Hindlimb muscle (tissue), 1 donor: ENCODE measurements at places on chromosomes 7 and 10.

GRCh38 chr7:50068850-50069551 is 24.0 kb downstream of the ZPBP start:
- DNase-seq: peak; percentile 43

DNA sequence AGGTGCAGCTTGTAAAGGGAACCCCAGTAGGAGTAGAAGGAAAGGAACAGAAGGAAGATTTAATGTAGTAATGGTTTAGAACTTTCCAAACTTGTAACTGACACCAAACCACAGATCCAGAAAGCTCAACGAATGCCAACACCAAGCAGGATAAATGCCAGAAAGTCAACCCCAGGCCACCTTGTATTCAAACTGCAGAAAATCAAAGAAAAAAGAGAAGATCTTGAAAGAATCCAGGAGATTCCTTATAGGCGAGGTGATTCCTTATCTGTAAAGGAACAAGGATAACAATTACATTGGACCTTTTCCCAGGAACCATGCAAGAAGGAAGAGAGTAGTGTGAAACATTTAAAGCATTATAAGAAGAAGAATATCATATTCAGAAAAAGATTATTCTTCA is 93.6 kb downstream of the NKX6-2 start:
- DNase-seq: no peak

GRCh38 chr10:132293201-132293812 is 14.4 kb downstream of the STK32C start:
- DNase-seq: no peak

DNA sequence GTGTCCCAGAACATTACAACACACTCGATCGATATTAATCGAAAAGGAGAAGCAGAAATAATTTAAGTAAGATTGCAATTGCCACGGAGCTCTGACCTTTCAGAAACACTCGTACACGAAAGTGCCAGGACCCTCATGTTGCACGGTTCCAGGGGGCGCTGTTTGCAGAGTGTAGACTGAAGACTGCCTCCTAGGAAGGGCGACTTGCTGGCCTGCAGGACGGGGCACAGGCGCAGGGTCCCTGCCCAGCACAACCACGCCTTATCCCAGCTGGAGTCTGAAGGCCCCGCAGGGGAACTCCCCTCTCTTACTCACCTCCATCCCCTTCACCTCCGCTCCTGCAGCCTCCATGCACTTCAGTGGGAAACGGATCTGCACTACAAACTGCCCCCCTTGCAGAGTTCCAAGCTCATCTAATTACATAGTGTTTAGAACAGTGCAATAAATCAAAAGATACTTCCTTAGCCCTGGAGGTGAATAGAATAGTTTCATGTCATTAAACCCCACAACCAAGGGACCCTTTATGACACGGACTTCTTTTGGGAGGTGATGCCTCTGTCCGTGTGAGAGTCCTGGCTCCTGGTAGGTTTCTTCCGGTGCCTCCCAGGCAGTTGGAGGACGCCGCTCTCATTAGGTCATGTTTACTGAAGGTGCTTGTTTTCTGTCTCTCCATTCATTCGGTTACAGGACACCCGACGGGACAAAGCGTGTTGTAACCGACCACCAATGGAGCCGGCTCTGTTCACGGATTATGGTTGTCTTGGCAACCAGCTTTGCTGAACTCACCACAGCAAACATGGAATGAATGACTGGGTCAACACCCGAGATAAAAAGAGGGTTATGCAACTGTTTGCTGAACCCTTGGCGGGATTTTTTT is 262.2 kb downstream of the BAMBI start:
- peak; percentile 43 for DNase-seq

DNA sequence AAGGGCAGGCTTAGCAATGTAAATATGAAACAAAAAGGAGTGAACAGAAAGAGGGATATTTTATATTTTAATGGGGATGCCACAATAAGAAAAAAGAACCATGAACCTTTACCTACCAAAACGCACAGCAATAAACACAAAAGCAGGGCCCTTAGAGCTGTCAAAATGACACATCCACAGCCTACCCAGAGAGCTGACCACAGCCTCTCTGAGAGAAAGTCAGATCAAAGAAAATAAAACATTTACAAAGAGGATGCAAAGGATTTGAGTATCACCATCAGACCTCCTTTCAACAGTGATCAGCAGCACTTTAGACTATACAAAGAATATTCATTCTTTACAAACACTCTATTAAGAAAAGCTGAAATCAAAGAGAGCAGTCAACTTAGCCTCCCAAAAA is 52.9 kb downstream of the ERCC6 start:
- DNase-seq: no peak

- no peak for DNase-seq
These were observed 61.1 kb downstream of the FOXI2 start for GRCh38 chr10:127798111-127798510.

DNA sequence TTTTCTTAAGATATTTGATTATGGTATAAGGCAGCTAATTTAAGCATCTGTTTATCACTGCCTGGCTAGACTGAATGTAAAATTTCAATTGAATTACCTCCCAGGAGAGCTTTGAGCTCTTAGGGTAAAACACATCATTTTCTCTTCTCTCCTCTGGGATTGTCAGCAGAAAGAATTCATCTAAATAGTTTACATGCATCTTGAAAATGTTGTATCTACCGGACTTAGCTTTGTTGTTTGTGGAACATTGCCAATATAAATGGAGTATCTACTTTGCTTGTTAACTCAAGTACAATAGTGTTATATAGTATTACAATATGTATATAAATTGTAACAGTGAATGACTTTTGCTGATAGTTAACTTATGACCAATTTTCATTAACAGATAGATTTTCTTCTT is 73.3 kb downstream of the TAF3 start:
- no peak for DNase-seq

- DNase-seq: no peak
These were observed 94.3 kb upstream of the AFAP1L2 start for GRCh38 chr10:114498413-114499111.

GRCh38 chr10:110214371-110214826 is 7.0 kb downstream of the MXI1 start:
- DNase-seq: no peak

DNA sequence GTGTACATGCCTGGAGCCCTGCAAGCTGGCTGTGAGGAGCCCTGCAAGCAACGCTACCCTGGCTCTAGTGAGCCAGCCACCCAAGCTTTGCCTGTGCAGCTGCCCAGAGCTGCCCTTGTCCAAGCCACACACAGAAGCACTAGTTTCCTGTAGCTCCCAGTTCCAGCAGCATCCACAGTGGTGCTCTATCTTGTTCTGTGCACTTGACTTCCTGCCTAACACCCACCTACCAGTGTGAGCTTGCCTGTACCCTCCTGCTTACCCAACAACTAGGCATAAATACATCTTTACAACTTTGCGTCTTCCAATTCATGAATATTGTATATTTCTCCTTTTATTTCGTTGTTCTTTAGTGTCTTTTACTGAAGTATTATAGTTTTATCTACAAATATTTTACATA is 32.2 kb upstream of the ZNF518A start:
- DNase-seq: no peak

DNA sequence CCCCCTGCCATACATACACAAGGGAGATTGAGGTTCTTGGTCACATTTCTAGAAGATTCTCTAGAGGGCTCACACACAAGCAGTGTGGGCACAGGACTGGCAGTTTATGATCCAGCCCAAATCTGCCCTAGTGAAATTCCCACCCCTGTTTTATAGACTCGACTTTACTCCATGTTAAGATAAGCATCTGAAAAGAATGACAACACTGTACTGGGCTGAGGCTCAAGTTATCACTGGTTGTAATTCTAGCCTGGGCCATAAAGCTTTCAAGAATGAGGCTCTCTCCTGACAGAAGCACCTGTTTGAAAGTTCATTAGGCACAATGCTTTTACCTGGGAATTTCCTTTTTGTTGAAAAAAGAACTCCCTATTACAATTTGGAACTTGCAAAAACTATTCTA is 195.6 kb upstream of the GLI3 start:
- DNase-seq: no peak

DNA sequence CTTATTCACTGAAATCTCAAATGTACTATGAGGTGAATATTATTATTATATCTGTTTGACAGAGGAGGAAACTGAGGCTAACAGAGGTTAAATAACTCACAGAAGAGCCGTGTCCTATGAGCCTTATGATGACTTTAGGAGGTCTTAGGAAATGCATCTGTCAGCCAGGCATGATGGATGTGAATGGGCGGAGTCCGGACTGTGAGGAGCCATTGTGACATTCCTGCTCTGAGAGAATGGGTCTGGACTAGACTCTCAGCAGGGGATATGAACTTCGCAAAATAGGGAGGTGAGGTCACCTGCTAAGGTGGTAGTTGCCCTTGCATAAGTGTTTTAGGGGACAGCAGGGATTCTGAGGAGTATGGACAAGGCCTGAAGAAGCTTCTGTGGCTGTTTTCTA is 153.6 kb downstream of the TMEM178B start:
- no peak for DNase-seq

DNA sequence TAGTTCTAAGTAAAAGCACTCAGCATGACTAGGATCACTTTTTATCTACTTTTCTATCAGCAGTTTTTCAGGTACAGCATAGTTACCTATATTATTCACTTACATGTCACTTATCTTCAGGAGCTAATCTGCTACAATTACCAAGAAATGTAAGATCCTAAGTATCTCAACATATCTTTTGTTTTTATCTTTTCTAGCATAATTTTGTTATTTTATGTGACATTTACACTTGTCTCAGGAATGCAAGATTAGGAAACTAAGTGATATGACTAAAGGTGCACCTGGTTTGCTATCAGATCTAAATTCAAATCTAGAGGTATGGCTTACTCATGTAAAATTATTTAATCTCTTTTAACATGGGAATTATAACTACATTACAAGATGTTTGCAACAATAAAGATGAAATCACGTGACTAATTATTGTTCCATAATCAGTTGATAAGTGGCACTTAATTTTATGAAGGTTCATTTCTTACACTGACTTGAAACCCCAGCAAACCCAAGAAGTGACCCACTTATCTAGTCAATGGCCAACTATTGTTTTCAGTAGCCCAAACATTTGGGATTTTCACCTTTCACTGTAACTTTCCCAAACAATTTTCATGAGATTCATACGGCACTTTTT is 390.3 kb upstream of the PCDH15 start:
- DNase-seq: no peak

DNA sequence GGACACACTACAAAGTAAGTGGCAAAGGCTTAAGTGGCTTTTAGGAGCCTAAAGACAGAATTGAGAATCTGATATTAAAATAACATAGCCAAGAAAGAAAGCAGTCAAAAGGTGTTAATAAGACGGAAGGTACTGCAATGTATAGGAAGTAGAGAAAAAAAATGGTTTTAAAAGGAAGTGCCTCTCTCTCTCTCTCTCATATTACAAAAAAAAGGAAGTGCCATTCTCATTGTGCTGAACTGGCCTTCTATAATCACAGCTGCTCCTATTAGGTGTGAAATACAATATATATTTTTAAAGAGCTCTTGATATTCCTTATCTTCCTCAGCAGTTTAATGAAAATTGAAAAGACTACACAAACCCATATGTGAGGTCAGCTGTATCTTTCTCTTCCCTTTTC is 199.4 kb upstream of the NPVF start:
- DNase-seq: no peak

DNA sequence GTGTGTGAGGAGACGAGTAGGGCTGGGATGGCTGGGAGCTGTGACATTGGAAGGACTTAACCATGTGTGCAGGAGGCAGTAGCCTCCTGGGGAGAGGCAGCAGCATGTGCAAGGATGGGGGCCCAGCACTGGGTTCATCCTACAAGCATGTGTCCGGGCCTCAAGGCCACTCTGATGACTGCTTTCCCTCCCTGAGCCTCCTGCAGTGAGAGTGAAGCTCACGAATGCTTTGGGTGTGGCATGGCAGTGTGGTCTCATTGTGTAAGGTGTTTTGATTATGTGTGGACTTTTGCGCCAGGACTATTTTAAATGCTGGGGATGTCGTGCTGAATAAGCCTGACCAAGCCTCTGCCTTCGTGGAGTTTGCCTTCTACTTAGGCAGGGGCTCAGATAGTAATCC is 122.0 kb upstream of the INSYN2A start:
- DNase-seq: no peak

DNA sequence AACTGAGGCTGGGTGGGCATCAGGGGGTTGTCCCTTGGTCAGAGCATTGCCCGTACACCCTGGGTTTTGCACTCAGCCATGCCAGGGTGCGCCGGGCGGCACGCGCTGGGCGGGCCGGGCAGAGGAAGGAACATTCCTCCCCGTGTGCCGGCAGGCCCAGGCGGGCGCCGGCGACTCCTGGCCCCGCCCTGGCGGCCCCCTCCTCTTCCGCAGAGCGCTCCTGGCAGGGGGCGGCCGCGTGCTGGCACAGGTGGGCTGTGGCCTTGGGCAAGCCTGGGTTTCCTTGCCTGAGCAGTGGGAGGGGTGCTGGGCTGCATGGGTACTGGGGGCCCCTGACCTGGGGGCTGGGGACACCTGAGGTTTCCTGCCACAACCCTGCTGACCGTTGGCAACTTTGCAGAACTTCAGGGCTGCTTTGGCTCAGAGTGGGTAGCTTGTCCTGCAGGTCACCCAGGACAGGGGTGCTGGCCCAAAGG is 3.9 kb downstream of the LFNG start:
- DNase-seq: no peak

GRCh38 chr10:7407368-7408290 is 3.2 kb downstream of the SFMBT2 start:
- peak; percentile 75 for DNase-seq

DNA sequence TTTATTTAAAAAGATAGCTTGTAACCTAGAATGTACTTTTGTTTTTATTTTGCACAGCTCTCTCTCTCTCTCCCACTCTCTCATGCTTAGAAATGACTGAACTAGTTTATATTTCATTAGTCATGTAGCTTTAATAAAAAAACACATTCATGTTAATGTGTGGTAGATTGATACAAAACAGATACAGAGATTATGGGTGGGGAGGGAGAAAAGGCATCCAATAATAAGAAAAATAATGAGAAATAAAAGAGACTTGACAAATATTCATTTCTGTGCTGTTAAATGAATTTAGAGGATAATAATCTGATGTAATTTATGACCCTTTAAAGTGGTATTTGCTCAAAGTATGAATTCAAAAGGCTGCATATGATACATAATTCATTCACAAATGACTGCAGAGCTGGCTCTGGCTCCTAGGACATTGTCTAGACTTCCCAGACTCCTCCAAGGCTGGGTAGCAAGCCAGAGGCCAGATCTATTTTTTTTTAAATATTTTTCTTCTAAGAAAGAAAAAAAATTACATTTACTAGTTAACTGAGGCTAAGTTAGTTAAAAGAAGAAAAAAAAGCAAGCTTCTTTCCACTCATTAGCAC is 105.7 kb upstream of the DNAJB12 start:
- DNase-seq: no peak

DNA sequence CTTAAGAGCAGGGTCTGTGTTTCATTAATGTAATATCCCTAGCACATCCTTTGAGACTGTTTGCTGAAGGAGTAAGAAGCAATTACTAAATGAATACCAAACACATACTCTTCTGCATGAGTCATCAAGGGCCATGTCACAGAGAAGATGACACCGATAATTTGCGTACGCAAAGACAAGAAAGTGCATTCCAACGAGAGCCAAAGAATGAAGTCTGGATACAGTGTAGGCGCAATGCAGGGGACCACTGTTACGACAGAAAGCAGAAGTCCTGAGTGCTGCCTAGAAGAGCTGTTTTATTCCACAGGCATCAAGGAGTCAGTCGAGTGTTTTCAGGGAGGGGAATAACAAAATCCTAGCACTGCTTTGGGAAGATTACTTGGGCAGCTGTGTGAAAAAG is 62.7 kb downstream of the VPS41 start:
- DNase-seq: no peak
